ENCODE measurements at places on chromosomes 3 and 15.

GRCh38 chr3:42526616-42527367 is 24.3 kb downstream of the VIPR1 start:
- no peak for DNase-seq

DNA sequence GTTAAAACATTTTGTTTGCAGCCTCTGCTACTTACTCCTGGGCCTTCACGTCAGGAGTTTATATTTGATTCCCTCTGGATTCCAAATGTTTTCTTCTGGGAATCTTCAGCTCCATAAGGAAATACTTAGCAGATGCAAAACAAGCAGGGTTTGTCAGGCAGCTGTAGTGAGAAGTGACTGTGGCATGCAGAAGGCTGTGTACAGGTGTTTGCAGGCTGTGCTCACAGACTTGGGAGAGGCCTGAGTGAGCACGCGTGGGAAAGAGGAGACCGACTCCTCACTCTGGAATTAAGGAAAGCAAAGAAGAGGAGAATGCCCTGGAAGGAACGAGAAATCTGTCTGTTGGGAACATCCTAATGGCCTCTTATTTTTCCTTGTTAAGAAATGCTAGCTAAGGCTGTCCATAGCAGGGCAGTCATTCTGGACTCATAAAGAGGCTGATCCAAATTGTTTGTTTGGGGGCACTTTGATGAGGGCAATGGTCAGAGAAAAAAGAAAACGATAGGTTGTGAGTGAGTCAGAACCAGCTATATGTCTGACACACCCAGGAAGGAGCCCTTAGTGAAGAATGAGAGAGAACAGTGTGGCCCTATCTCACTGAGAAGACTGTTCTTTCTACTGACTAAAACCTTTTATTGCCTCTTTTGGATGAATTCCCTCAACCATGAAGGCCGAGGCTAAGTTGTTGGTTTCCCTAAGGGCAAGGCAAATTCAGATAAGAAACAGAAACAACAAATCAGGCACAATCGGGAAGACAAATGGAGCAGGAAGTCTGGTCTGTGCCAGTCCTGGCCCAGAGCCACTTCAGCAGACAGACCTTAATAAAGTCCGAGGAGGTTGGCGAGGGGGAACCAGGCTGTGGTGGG is 82.6 kb downstream of the TGFBR2 start:
- DNase-seq = no peak

- DNase-seq = no peak
These were observed 201.9 kb upstream of the STRIT1 start for GRCh38 chr3:155495387-155495786.

DNA sequence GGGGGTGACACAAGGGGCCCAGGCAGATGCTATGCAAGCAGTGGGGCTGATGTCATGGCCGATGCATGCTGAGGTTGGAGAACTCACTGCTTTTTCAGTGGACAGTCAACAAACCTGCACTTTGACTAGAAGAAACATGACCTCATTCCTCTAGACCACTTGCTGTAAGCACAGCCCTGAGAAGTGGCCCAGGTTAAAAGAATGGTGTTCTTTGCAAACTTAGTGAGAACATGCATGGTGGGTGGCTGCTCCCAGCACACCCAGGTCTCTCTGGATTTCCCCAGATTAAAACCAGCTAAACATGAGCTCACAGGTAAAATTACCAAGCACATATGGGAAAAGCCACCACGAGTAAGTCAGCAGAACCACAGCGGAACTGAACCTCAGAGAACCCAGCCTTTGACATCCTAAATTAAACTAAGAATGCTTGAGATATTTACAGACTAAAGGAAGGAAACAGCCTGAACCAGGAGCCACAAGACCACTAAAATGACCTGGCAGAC is 15.5 kb downstream of the DLEC1 start:
- no peak for DNase-seq

GRCh38 chr3:9130345-9131305 is 118.8 kb downstream of the SRGAP3 start:
- no peak for DNase-seq

GRCh38 chr15:31077181-31077580 is 24.3 kb downstream of the TRPM1 start:
- DNase-seq = no peak

DNA sequence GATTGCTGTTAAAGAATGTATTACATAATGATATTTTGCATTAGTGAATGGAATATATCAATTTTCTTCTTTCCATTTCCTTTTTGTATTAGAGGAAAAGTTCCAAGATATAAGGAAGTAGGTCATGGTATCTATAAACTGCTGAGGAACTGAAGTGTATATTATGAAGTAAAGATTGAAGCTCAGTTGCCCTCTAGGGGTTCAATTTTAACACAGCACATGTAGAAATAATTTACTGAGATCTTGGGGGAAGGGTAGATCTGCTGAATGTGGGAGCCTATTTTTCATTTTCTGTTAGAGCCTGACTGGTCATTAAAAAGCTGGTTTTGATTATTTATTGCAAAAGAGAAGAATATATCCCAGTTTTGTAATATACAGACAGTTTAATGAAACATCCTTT is 45.2 kb downstream of the CMC1 start:
- DNase-seq = no peak

GRCh38 chr3:155208183-155208800 is 85.2 kb downstream of the STRIT1 start:
- DNase-seq = no peak

DNA sequence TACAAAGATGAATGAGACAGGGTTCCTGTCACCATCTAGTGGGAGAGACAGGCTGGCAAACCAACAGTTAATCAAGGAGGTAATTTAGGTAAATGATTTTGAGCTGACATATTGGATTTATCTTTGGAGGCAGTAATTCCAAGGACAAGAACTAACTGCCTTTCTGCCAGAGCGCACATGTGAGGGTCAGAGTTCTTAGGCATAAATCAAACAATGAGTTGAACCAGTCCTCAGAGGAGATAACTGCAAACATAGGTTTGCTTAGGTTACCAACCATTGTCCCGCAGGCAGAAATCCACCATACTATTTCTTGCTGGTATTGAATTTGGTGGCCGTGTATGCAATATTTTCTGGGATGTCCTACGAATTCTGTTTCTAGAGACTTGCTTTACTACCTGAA is 14.2 kb upstream of the PPP1R2 start:
- DNase-seq = no peak

- no peak for DNase-seq
These were observed 760.3 kb upstream of the ARRDC4 start for GRCh38 chr15:97200161-97200560.
